ENCODE measurements at places on chromosomes 7 and 10.

- no peak for DNase-seq
Measured at GRCh38 chr10:11395581-11396310, 215.7 kb downstream of the USP6NL start.

- no peak for DNase-seq
Measured at GRCh38 chr10:14124941-14125340, 205.8 kb downstream of the FRMD4A start.

GRCh38 chr10:84456126-84456525 lies 127.7 kb downstream of the CCSER2 start:
- no peak for DNase-seq

DNA sequence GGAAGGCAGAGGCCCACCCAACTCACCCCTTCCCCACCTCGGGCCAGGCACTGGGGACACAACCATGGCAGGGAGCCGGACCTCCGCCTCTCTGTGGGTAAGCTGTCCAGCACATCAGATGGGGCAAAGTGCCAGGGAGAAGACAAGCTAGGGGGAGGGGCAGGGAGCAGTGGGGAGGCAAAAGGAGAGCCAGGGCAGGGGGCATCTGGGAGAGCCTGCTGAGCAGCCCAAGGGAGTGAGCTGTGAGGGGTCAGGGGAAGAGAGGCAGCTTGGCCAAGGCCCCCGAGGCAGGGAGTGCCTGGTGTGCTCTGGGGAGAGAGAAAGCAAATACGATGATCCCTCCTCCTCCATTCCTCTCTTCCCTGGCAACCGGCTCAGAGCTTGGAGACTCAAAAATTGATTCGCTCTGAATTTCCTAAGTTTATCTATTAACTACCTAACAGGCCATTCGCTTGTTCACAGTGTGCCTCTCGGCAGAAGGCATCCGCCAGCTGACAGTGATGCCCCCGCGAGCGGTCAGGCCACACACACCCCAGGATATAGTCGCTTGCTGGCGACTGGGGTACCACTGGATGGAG lies 4.5 kb downstream of the CAMK2B start:
- DNase-seq: peak; percentile 37

DNA sequence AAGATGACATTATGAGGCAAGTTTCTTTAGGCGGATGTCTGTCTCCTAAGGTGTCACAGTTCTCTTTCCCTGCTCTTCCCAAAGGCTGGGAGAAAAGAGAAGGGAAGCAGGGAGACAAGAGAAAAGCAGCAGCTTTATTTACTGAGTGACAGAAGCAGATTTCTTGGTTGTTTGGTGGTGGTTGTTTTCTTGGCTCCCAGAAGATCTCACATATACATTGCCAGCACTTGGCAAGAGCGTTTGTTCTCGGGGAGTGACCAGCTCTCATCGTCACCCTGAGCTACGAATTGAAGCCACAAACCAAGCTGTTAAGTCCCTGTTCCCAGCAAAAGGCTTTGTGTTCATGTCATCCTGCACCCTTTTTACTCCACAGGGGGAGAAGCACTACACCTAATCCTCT lies 11.4 kb downstream of the CDHR3 start:
- no peak for DNase-seq

- no peak for DNase-seq
Measured at GRCh38 chr10:73956476-73957359, 41.2 kb upstream of the VCL start.

Measured in NCI-H1092 treated with DMSO at 0.1 percent for 48 hours (cell line).